ENCODE measurements at places on chromosomes 3 and 15.

DNA sequence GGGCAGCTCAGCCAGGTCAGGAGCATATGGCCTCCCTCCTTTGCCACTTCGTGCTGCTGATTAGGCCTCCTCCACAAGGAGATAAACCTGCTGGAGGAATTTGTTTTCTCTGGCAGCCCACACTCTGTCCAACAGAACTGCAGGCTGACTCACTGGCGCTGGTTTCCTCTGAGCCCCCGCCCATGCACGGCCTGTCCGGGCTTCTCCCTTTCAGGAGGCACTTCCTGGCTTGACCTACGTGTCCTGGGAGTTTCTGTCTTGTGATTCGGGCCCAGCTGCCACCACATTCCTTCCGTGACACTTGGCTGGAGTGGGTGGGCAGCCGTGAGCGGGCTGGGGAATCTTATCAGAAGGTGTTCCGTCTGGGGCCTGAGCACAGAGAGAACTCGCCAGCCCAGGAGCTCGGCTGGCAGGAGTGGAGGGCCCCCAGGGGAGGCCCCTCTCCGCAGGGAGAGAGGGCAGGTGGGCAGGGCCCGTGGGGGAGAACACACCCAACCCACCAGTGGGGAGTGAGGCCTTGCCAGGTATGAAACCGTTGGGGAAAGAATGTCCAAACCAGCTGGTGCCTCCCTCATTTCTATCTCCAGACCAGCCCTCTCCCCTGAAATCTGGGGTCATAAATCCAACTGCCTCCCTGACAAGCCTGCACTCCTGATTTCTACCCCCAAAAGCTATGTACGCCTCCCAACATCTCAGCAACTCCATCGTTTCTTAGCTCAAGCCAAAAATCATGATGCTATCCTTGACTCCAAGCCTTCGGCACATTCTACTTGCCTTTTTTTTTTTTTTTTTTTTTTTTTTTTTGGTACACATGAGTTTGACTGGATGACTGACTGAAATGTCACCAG, 110.6 kb upstream of the MEF2A start:
- DNase-seq: no peak

GRCh38 chr3:182644790-182645433, 148.4 kb upstream of the ATP11B start:
- peak; percentile 5 for DNase-seq

GRCh38 chr15:78398076-78398825, 39.8 kb upstream of the IREB2 start:
- DNase-seq: no peak

- DNase-seq: no peak
Measured at GRCh38 chr15:81851325-81851724, 194.5 kb downstream of the MEX3B start.

GRCh38 chr3:166897811-166898210, 482.3 kb downstream of the ZBBX start:
- DNase-seq: no peak

- DNase-seq: no peak
Measured at GRCh38 chr3:102745881-102746280, 311.1 kb downstream of the ZPLD1 start.

GRCh38 chr3:159624616-159625015, 364.0 kb upstream of the IL12A start:
- DNase-seq: no peak

DNA sequence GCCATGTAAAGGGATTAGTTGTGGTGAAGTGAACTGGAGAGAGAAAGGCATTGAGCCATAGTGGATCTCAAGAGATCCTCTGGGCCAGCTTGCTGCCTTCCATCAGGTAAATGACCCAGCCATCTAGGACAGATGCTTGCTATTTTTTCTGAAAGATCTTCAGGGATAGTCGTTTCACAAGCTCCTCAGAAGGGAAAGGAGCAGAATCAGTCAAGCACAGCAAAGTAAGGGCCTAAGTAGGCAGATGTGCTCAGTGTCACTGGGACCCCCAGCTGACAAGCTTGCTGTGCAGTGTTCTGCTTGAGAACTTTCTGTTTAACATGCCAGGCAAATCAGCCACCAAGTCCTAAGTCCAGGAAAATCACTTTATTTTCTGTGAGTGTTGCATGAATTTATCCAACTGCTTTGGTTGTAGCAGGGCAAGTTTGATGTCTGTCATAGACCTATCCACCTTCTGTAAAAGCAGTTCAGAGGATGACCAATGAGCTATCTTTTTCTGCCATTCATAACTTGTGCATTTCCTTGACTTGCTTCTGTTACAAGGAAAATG, 319.8 kb downstream of the IL5RA start:
- no peak for DNase-seq

- DNase-seq: no peak
Measured at GRCh38 chr3:158718490-158719170, 13.6 kb downstream of the RARRES1 start.

- DNase-seq: peak; percentile 86
Measured at GRCh38 chr3:25782938-25783660, at the start of gene NGLY1. NGLY1 (minus strand) TSS chr3:25783443; CDS start chr3:25783390, 53 bp downstream.

DNA sequence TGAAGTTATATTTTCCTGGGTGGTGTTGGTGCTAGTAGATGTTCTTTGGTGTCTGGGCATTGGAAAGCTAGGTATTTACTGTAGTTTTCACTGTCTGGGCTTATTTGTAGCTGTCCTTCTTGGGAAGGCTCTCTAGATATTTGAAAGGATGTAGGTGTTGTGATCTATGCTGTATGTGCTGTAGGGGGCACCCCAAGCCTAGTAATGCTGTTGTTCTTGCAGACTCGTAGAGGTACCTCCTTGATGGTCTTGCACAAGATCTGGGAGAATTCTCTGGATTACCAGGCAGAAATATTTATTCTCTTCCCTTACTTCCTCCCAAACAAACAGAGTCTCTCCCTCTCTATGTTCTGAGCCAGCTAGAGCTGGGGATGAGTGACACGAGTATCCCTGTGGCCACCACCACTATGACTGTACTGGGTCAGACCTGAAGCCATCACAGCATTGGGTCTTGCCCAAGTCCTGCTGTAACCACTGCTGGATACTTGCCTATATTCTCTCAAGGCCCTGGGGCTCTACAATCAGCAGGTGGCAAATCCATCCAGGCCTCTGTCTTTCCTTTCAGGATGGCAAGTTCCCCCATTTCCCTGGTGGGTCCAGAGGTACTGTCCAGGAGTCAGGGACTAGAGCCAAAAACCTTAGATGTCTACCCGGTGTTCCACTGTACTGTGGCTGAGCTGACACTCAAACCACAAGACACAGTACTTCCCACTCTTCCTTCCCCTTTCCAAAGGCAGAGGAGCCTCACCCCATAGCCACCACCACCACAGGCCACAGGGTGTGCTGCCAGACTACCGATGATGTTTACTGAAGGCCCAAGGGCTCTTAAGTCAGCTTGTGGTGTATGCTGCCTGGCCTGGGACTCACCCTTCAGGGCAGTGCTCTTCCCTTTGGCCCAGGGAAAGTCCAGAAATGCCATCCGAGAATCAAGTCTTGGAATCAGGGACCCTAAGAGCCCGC, 195.2 kb upstream of the DPPA4 start:
- peak; percentile 35 for DNase-seq

- DNase-seq: no peak
Measured at GRCh38 chr15:99117563-99118257, 12.8 kb downstream of the SYNM start.

DNA sequence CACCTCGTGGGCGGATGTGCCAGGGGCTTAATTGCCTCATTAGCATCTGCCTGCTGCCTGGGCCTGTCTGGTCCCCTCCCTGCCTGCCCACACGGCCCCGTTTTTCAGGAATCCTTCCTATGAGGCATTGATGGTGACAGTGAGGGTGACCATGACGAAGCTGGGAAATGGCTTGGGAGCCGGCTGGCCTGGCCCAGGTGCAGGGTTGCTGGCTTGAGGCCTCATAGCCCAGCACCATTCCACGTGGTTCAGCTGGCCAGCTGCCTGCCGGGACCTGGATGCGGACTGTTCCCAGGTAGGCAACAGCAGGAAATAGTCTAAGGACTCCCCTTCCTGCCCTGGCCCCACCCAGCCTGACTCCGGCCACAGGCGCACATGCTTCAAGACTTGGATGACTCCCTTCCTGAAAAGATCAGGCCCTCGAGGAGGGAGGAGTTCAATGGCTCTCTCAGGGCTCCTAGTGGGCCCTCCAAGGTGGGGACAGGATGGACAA, 8.9 kb upstream of the DUSP7 start:
- no peak for DNase-seq

- DNase-seq: peak; percentile 29
Measured at GRCh38 chr15:99706557-99707303, 26.5 kb downstream of the LYSMD4 start.

DNA sequence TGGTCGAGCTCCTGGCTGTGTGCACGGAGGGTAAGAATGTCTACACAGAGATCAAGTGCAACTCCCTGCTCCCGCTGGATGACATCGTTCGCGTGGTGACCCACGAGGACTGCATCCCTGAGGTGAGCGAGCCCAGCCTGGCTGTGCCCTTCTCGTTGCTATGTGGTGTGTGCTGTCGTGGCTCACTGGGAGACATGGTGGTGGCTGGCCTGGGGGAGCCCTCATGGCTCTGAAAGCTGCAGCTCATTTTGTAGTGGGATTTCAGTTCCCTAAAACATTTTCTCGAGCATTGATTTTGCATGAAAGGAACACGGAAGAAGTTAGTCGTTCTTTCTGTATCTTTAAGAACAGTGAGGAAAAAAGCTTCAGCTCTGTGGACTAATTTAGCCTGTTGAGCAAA, 200.5 kb downstream of the ITPR1 start:
- no peak for DNase-seq

- no peak for DNase-seq
Measured at GRCh38 chr3:133136114-133137041, 98.2 kb downstream of the TMEM108 start.

DNA sequence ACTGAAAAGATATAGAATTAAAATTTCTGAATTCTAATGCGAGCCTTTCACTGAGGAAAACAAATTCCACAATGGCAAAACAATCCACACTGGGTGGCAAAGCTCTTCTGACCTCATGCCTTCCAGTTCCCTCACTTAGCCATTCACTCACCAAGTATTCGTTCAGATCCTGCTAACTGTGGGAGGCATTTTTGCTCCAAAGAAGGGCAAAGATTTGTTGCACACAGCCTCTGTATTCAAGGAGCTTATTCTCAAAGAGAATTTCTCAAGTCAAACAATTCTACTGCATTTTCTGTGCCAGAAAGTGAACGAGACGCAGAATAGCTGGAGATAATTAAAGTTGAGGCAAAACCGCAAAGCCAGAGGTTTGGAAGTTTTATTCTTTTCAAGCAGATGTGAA, 77.3 kb downstream of the CPNE4 start:
- no peak for DNase-seq

GRCh38 chr3:61875046-61875844, 313.9 kb downstream of the PTPRG start:
- no peak for DNase-seq

DNA sequence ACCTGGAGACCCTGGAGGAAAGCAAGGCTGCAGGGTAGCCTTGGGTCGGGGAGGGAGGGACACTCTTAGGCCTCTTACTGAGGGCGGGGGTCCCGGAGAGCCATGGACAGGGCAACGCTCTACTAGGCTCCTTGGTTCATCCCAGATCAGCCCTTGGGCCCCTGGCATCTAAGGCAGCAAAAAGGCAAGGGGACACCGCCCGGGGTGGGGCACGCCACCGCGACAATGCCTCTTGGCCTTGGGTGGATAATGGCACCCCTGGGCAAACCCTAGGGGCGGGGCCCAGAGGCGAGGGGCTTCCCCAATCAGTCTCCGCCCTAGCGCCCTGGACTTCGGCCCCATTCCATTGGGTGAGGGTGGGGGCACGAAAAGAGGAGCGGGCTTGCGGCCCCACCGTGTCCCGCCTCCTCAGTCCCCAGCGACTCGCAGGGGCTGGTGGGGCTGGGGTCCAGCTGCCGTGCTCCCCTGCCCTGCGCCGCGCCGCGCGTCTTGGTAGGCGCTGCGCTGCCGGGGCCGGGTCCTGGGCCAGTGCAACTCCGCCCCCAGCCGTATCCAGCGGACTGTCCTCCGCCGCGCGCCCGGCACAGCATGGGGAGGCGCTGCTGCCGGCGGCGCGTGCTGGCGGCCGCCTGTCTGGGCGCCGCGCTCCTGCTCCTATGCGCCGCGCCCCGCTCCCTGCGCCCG, at the start of gene CHST13:
Gene CHST13, plus strand, starts transcription at position 411 of the 684 bp plus-strand sequence. Its CDS starts 178 bp downstream, at position 589.
- DNase-seq: no peak

DNA sequence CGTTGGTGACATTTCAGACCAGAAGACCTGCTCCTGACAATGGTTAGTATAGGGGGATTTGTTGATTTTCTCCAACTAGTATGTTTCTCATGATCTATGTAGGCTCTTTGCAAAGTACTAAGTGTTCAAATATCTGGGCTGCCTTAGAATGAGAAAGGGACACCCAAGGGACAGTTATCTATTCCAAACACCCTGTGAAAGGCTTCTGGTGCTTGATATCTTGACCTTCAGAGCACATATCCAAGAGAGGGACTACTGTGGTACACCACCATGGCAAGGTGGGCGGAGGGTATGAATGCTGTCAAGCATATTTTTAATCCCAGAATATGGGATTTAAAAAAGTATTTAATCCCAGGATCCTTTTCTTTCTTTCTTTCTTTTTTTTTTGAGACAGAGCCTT, 1.1 kb downstream of the FANCD2OS start:
- DNase-seq: no peak

DNA sequence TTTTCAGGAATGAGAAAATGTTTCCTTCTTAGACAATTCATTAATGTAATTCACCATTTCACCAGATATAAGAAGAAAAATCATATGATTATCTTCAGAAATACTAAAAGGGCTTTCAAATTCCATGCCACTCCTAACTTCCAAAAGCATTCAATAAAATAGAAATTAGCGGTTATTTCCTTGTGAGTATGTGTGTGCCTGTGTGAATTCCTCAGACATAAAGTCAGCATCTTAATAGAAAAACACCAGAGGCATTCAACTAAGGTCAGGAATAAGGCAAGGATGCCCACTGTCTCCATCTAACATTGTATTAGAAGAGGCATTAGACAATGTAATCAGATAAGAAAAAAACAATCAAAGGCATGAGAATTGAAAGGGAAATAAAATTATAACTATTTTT, 88.4 kb downstream of the PLCH1 start:
- no peak for DNase-seq

DNA sequence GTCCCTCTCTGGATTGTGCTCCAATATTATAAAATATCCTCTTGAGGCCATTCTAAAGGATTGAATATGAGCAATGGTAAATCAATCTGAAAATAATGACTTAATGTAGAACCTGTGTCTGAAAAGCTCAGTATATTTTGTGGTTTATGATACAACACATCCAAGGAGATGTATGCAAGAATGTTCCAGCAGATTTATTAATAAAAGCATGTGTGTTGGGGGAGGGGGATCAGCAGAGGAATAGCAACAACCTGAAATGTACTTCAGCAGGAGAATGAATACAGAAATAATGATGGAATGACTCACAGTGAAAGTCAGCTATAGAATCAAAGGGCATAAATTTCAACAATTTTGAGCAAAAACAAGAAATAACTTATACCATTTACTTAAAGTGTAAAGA, 56.7 kb upstream of the NUDT16 start:
- no peak for DNase-seq
